Fibroblast of skin of scalp (primary cell): ENCODE measurements at places on chromosomes 3 and 15.

DNA sequence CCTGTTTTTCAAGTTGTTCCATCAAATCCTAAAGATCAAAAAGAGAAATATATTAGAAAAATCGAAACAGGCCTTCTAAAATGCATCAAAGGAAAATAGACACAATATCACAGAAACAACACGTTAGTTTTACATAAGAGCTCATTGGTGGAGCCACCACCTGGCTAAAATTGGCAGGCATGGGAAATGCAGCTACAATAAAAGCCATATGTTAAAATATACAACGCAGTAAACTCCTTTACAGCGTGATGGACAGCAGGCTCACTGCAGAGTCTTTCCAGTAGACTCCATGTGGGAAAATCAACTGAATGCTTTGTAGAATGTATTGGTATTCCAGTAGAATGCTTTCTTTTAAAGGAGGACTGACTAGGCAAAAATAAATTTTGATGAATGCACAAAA, 40.9 kb upstream of the MYO5C start:
- DNase-seq: no peak

DNA sequence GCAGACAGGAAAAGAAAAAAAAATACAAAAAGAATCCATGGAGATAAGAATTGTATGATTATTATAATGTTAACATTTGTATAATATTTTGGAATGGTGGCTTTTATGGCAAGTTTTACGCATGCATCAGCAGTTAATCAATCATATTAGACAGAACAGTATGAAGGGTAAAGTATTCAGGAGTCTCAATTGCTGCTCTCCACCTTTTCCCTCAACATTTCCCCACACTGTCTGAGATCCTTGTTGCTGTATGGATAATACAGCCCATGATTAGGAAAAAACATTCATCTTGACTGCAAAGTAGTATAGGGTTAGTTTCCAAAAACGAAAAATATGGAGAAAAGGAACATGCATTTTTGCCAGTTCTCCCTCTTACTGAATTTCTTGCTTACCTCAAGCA, 755.3 kb upstream of the ARPP21 start:
- no peak for DNase-seq

DNA sequence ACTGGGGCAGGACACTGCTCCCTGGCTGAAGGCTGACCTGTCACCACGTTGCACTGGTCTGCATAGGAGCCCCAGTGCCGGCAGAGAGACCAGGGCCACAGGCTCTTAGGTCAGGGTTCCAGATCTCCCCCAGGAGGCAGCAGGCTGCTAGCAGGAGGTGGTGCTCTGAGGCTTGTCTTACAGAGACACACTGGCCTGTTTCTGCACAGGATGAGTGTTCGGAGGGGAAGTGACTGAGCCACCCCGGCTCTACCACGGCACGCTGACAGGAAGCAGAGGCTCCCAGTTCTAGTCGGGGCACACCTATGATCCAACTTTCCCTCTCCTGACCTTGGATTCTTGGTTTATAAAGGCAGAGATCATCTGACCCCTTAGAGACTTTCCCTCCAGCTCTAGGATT, 8.6 kb downstream of the FBXL22 start:
- DNase-seq: no peak

DNA sequence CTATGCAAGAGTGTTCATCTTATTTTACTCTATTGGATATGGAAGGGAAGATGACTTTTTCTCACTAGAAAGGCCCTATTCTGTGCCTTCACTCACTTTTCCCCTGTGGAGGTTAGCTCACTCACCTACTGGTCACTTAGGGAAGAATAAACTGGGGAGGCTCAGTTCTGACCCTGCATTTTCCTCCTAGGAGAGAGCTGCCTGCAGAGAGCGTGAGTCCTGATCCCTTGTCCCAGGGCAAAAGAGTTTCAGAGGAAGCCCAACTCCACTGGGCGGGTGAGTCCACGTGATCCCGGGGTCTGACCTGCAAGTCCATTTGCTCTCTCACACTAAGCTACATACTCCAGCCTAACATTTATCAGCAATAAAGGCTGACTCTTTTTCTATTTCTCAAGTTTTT, 8.4 kb downstream of the MORC1 start:
- no peak for DNase-seq

DNA sequence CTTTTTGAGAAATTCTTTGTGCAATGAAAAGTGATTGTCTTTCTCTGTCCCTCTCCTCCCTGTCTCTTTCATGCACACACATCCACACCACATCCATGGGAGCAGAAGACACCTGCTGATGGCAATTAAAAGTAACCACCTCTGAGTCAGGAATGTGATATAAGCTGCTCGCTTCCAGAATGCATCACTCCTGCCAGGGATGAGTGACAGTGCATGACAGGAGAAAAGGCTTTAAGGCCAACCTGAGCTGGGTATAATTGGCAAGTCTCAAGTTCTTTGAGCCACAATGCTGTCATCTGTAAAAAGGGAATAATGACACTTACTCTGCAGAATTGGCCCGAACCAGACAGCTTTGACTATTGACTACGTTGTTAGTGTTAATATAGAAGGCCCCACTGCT, 59.6 kb downstream of the UBP1 start:
- no peak for DNase-seq

DNA sequence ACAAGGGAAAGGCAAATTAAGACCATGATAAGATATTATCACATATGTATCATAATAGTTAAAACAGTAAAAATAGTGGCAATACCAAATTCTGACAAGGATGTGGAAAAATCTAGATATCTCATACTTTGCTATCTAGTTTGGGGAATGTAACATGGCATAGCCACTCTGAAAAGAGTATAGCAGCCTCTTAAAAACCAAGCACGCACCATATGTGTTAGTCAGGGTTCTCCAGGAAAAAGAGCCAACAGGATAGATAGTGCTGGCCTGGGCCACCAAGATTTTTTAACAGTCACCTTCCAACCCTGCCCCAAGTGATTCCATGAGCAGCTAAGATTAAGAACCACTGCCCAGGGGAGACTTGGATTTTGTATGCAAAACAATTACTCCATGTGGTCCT, 48.5 kb upstream of the XCR1 start:
- DNase-seq: no peak

GRCh38 chr3:190013943-190014924, 106.5 kb downstream of the P3H2 start:
- DNase-seq: no peak

DNA sequence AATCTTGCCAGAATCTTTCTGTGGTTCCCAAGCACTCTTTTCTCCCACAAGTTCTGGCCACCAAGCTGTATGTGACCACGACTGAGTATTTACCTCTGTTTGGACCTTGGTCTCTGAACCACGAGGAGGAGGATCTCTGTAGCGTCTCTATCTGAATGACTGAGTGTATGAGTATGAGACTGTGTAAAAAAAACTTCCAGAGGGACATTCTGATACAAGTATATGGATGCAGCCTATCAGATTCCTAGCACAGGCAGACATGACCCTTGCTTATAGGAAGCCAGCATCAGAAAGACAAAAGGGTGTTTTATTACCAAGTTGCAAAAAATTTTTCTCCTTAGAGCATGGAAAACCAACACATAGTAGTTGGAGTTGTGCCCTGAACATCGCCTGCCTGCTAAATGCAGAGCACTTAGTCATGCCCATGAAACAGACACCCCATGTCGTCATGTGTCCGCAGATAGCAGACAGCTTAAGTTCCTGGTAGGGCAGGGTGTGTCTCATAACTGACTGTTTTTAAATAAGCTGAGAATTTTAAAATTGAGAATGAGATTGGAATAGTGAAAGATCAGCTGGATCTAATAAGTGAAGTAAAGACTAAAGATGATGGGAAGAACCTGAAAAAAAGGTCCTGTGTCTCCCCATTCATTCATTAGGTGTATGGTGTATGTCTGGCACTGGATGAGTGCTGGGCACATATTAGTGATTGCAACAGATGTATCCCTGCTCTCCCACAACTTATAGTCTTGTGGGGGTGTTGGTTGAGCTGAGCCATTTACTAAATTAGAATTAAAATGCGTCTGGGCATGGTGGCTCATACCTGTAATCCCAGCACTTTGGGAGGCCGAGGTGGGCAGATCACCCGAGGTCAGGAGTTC, 30.9 kb downstream of the DAG1 start:
- peak; percentile 96 for DNase-seq

DNA sequence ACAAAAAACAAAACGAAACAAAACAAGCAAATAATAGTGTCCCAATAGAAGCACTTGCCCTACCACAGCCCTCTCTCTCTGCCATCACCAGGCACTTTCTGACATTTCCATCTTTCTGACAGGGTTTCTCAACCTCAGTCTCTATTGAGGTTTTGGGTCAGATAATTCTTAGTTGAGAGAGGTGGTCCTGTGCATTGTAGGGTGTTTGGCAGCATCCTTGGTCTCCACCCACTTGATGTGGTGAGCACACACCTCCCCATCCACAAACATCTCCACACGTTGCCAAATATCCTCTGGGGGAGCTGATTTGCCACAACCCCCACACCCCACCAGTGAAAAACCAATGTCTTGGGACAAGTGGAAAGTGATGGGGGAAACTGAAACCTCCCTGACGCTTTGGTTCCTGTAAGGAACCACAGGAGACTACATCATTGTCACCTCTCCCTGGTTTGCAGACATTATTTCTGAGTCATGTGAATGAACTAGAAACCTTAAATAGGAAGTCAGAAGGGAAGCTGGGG, 733.7 kb upstream of the CFAP20DC start:
- no peak for DNase-seq

DNA sequence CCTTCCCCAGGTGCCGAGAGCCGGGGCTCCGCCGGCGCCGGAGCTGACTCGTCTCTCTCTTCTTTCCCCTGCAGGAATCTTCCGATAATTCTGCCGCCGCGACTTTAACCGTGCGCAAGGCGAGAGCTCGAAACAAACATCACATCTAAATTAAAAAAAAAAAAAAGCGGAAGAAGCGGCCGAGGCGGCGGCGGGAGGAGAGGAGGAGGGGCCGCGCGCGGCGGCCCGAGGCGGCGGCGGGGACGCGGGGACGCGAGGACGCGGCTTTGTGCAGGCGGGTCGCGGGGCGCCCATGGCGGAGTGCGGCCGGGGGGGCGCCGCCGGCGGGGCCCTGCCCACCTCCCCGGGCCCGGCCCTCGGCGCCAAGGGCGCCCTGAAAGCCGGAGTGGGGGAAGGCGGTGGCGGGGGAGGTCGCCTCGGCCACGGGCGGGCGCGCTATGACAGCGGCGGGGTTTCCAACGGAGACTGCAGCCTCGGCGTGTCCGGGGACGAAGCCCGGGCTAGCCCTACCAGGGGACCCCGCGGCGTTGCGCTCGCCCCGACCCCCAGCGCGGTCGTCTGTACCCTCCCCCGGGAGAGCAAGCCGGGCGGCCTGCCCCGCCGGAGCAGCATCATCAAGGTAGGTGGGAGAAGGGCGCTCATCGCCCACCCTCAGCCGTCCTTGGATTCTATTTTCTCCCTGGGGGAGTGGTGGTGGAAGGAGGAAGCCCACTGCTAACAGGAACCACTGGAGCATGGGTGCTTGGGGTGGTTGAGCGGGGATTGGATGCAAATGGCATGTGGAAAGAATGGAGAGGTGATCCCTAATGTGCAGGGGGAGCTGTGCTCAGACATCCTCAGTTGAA, at the start of gene PLCL2:
PLCL2 (plus strand) TSS at position 208 of the 845 bp plus-strand sequence; CDS start at position 293, 85 bp downstream.
- peak; percentile 63 for DNase-seq

GRCh38 chr3:8712045-8712907, 21.3 kb upstream of the CAV3 start:
- peak; percentile 66 for DNase-seq

GRCh38 chr3:169430707-169431404, 232.7 kb downstream of the MECOM start:
- no peak for DNase-seq

DNA sequence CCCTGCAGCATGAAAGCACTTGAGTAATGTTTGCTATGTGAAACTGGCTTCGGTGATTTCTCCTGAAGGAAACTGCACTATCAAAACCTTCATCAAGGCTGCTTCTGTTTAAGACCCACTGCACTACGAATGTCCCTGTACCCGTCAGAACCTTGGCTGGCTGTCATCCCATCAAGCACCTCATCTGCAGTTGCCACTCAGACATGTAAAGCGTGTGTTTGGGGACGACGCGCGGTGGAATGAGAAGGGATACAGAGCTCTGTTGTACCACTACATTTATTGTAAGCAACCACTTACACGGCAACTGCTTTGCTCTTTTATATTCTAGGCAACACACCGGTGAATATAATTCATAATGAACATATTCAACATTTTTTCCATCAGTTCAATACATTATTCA, 147.6 kb downstream of the TIGIT start:
- no peak for DNase-seq

DNA sequence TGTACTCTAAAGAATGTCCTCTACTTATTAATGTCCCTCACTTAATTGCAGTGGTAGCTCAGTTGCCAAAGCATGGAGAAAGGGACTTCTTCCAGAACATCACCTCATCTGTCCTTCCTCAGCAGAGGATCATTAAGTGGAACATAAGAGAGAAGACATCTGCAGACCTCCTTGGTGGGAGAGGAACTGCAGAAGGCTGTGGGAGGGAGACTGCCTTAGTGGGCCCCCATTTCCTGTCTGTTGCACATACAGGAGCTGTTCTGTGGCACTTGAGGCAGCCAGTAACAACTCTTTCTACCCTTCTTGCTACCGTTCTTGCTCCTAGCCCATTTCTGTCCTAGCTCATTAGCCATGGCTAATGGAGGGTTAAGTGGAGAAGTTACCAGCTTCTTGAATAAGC, 33.6 kb downstream of the HPS3 start:
- DNase-seq: no peak

DNA sequence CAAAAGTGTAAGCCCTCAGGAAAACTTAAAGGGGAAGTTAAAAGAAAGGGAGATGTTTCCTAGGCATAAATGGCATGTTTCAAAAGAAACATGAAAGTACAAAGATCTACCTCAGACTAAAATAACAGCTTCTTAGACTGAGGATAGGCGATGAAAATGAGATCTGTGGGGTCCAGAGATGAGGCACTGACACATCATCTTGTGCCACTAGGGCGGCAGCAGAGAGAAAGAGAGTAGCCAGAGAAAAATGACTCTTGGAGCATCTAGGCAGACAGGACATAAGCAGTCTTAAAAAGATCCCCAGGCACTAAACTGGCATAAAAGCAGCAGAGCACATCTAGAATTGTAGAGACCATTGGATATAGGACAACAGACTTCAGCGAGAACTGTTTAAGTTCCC, 42.5 kb upstream of the RFX7 start:
- no peak for DNase-seq

- no peak for DNase-seq
These were observed 15.2 kb downstream of the CDIN1 start for GRCh38 chr15:36594556-36595090.

- DNase-seq: peak; percentile 0
These were observed 598 bp upstream of the GMNC start for GRCh38 chr3:190863119-190863465.

- DNase-seq: no peak
These were observed 977 bp downstream of the CDC25A start for GRCh38 chr3:48187301-48187578.

GRCh38 chr3:55902221-55902900, 415.3 kb upstream of the WNT5A start:
- no peak for DNase-seq

DNA sequence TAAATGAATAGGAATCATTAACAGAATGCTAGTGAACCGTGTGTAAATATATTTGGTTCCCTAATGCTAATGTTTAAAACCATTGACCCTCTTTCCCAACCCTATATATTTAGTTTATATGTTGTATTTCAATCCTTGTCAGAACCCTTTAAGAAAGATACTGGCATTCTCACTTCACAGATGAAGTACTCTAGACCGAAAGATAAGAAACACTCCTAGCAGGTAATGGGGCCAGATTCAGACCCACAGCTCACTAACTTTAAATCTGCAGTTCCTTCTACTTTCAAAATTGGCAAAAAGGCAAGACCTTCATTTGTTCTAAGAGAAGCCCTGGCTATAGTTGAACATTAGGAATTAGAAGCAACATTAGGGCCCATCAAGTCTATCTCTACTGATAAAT, 42.3 kb upstream of the TM4SF4 start:
- no peak for DNase-seq

- no peak for DNase-seq
These were observed 12.1 kb downstream of the SLC4A7 start for GRCh38 chr3:27471923-27472550.
